ENCODE measurements at places on chromosomes 1 and 21. TPM values are rescaled to one million over a fixed set of nuclear protein-coding genes. Genes with fewer than 3 reads are reported as not detected.

The WDR77 gene
- total RNA-seq: 35.2 TPM

The IGSF9 gene
- total RNA-seq: not detected

The S1PR1 gene
- 3.1 TPM for total RNA-seq

The SYNJ1 gene
- total RNA-seq: 3.9 TPM

The RNU1-4 gene
- total RNA-seq: under 0.01 TPM
